ENCODE measurements at places on chromosomes 7 and 10.

DNA sequence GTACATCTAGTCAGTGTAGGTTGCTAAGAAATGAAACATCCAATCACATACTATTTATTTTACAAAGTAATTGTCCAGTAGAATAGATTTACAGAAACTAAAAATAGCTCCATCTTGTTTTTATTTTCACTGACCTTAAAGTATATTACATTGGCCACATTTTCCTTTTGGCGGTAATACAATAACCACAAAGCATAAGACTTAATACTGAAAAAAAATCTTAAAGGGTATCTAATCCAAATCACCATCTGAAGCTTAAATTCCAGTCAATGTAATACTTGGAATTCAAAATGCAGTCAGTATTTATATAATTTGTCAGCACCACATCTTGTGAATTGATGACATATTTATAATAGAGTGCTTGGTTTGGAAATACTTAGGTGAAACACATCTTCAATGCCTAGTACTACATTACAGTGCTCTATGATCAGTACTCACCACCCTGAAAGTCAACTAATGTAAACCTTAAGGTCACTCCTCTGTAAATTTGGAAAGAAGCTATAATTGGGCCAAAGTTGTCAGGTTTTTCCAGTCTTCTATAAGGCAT, 8.9 kb downstream of the ANKMY2 start:
- DNase-seq, result no peak

- no peak for DNase-seq
Observed at GRCh38 chr7:2195400-2196246, 37.1 kb downstream of the MAD1L1 start.

GRCh38 chr7:130963339-130963738, 229.3 kb upstream of the KLF14 start:
- no peak for DNase-seq

DNA sequence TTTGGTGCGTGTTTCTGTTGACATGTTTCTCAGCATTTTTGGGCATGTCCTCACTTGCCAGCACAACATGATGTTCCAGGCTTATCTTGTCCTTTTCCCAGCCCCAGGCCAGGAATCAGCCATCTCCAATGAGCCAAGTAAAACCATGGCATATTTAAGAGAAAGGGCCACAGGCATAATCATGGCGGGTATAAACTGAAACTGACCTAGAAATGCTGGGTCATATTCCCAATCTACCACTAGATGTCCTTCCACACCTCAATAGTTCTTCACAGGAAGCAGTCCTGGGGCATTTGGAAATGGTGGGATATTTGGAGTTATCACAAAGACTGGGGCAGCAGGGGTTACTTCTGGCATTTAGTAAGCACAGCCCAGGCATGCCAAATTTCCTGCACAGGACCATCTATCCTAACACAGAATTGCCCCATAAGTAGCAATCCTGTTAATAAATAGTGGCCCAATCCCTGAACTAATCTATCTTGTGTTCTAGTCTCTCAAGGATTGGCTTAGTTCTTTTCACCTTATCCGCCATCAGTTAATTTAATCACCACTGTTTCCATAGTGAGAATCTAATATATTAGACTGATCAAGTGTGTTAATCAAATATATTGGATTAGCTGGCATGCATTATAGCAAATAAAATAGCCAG, 101.6 kb downstream of the NPSR1 start:
- no peak for DNase-seq

GRCh38 chr10:128054163-128054970, 71.9 kb downstream of the MKI67 start:
- no peak for DNase-seq

DNA sequence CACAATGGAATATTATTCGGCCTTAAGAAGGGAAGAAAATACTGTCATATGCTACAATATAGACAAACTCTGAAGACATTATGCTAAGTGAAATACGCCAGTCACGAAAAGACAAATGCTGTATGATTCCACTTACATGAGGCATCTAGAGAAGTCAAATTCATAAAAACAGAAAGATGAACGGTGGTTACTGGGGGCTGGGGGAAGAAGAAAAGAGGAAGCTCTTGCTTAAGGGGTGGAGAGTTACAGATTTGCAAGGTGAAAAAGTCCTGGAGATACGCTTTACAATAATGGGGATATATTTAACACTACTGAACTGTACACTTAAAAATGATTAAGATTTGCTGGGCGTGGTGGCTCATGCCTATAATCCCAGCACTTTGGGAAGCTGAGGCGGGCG, 49.0 kb downstream of the PSMC2 start:
- DNase-seq, result no peak

- DNase-seq, result no peak
Observed at GRCh38 chr10:32376771-32377170, 29.8 kb upstream of the EPC1 start.

- DNase-seq, result no peak
Observed at GRCh38 chr7:70680743-70681468, 451.0 kb upstream of the GALNT17 start.

GRCh38 chr10:77763453-77764430, 126.1 kb upstream of the KCNMA1 start:
- no peak for DNase-seq

DNA sequence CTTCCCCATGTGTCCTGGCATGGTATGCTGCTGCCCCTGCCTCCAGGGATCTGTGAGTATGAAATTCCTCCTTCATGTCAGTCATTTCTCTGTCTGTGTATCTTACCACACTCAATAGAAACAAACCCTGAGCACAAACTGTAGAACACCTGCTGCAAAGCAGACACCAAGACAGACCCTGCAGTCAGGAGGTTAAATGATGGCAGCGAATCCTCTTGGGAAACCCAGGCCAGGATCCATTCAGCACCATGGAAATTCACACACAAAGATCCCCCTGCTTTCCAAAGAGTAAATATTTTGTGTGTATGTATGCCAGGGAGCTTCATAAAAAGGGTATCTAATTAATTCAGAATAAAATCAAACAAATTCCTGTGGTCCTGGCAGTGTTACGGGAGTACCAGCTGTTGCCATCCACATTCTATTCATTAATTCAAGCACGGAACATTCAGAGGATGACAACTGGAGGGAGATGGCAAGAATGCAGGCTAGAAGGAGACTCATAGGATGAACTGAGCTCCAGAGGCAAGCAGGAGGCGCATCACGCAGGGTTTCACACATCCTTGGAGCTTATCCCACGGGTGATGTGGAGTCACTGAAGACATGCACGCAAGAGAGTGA, 14.8 kb downstream of the ITIH5 start:
- no peak for DNase-seq

- DNase-seq, result no peak
Observed at GRCh38 chr7:130286881-130287280, 6.1 kb upstream of the CPA4 start.

DNA sequence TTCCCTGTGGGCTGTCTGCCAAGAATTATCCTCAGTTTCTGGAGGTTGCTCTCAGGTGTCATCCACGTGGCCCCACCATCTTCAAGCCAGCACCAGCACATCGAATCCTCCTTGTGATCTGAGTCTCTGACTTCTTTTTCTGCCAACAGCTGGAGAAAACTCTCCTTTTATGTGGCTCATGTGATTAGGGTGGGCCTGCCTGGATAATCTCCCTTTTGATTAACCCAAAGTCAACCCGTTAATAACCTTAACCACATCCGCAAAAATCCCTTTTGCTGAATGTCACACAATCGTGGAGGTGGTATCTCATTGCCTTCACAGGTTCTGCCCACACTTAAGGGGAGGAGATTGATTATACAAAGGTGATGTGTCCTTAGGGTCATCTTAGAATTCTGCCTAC, 73.8 kb downstream of the LRGUK start:
- no peak for DNase-seq

GRCh38 chr10:98469001-98469931, 22.5 kb upstream of the HPS1 start:
- DNase-seq, result no peak

GRCh38 chr10:49662169-49662830, 17.2 kb upstream of the C10orf53 start:
- DNase-seq, result no peak

- no peak for DNase-seq
Observed at GRCh38 chr10:69516796-69517195, 56.4 kb downstream of the NEUROG3 start.

DNA sequence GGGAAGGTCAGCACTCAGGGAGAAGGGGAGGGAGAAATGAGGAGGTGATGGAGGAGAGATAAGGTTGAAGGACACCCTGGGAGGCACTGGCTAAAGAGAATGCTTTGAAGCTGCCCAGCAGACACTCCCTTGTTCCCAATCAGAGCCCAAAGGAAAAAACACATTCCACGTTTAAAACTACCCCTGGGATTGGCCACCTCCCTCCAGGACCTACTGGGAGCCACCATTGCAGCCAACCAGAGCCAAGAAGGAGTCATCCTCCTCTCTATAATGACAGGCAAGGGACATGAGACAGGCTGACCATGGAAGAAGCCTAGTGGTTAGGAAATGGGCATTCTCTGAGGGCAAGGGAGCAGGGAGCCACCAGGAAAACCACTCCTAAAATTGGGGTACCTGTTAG, 43.8 kb downstream of the MYO1G start:
- no peak for DNase-seq

DNA sequence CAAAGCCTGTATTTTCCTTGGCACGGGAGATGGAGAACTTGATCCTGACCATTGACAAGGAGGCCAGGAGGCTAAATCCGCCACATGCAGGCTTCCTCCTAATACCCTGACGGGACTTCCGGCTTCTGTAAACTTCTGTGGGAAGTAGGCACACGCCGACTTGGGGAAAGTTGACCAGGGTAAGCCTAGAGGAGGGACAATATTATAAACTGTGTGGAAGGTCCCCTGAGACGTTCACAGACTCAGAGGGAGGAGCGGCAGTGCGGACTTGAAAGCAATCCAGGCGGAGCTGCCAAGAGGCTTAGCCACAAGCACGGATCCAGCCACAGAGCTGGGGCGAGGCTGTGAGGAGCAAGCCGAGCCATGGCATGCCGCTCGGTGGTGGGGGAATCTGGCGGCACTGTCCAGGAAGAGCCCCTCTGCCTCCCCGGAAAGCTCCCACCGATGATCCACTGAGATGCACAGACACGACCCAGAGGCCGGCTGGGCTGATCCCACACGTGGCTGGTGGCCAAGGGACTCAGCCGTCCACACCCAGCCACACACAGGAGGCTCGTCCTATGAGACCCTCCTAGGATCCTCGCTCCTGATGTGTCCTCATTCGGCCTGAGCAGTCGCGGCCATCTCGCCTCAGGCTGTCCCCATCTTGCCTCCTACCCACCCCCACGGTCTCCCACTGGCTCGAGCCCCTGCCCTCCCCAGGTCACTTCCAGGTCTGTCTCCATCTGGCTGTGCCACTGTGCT, 40.0 kb upstream of the INSIG1 start:
- no peak for DNase-seq

GRCh38 chr10:103901299-103901698, 16.7 kb downstream of the STN1 start:
- no peak for DNase-seq

DNA sequence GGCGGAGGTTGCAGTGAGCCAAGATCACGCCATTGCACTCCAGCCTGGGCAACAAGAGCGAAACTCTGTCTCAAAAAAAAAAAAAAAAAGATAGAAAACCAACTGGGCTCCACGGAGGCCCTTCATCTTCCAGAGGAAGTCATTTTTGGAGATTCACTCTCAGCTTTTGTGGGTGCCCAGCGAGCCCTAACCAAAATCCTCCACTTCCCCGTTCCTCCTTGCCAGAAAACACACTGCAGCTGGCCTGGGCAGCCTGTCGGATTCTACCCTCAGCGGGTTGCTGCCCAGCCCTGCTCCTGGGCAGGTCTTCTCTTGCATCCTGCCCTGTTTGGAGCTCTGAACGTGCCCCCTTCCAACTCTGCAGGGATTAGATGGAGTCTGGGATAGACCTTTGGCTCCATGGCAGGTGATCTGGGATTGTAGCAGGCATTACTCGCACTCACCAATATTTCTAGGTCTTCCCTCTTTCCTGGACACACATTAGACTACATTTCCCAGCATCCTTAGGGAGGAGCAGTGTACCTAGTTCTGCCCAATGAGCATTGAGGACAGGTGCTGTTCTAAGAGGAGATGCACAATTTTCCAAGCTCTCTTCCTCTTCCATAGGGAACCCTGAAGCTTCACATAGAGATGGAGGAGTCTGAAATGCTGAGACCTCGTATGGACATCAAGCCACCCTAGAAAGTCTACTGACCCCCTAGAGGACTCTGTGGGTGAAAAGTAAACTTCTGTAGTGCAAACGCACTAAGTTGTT, 4.6 kb downstream of the GRID2IP start:
- no peak for DNase-seq

- no peak for DNase-seq
Observed at GRCh38 chr10:124824507-124824906, 22.9 kb downstream of the ABRAXAS2 start.

DNA sequence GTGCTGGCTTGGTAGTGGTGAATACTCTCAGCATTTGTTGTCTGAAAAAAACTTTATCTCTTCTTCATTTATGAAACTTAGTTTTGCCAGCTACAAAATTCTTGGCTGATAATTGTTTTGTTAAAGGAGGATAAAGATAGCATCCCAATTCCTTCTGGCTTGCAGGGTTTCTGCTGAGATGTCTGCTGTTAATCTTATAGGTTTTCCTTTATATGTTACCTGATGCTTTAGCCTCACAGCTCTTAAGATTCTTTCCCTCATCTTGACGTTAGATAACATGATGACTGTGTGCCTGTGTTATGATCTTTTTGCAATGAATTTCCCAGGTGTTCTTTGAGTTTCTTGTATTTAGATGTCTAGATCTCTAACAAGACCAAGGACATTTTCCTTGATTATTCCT, 9.9 kb upstream of the MRPS33 start:
- DNase-seq, result no peak

DNA sequence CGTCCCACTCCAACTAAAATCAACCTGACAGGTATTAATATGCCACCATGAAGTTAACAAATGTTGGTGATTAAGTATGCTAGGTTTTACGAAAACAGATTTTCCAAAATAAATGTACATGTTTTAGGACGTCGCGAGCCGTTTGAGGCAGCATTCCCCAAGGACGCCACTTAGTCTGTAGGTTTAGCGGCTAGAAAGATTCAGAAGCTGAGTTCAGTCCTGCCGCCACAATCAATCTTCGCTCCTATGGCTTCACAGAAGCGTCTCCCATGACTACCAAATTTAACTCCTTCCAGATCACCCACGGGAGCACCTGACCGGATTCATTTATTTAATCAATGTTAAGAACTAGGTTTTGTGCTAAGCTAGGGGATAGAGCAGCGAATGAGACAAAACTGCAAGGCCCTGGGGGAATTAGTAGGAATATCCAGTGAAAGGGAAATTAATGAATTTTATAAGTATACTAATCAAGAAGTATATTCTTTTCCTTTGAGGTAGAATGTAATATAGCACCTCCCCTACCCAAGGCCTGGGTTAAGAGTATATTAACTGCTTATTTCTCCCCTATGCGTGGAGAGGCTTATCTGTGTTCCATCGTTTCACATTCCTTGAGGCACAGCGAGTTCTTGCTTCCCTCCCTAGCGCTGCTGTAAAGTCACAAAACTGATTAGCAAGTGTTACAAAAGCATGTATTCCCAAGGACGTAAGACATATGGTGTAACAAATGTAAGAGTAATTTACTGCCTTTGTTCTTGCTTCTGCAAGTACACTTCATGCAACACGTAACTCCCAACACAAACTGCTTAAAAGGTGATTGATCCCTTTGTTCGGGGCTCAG, 994 bp upstream of the CYP51A1 start:
- no peak for DNase-seq

Measured in activated CD4-positive, CD25-positive, alpha-beta regulatory T cell treated with anti-CD3 and anti-CD28 coated beads, Interleukin-2, amount 50 U/mL, for 72 hours (primary cell).